Karpas-422 (cell line): ENCODE measurements at places on chromosomes 11 and 22.

- no peak for DNase-seq
Observed at GRCh38 chr22:32799496-32799895, 2.0 kb upstream of the TIMP3 start.

- no peak for DNase-seq
Observed at GRCh38 chr11:131063638-131064037, 147.4 kb upstream of the SNX19 start.

GRCh38 chr11:47620836-47621378, 21.5 kb downstream of the MTCH2 start:
- no peak for DNase-seq

DNA sequence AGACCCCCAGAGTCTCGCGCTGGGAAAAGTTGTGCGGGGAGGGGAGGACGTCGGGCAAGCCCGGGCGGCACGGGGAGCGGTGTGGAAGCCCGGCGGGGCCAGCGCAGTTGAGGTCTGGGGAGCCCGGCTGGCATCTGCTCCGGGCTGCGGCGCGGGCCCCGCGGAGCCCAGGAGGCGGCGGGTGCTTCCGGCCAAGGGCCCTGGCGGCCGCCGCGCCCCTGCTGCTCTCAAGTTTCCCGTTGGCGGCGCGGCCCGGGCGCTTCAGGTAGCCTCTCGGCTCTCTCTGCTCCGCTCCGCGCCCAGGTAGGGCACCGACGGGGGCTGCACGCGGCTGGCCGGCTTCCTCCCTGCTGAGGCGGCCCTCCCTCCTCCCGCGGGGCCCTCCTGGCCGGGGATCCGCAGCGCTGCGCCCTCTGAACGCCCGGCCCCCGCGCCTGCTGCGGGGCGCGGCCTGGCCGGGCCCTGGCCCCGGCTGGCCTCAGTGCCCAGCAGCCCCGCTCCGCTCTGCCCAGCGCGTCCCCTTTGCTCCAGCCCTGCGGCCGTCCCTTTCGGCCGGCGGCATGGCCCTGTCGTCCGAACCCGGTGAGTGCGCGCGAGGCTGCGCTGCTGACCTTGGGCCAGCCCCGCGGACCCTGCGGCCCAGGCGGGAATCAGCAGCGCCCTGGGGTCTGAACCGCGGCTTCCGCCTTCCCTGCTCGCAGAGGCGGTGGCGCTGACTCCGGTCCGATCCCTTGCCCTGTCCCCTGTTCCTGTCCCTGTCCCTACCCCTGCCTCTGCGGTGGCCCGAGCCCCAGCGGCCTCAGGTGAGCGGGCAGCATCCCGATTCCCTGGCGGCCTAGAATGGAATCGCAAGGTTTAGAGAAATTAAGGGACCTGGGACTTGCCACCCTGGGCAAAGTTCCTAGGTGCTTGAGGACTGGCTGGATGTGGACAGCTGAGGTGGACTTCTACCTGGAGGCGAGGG, 4.3 kb upstream of the AMPD3 start:
- DNase-seq: no peak

- DNase-seq: no peak
Observed at GRCh38 chr22:36682811-36683210, 20.7 kb downstream of the CACNG2 start.

DNA sequence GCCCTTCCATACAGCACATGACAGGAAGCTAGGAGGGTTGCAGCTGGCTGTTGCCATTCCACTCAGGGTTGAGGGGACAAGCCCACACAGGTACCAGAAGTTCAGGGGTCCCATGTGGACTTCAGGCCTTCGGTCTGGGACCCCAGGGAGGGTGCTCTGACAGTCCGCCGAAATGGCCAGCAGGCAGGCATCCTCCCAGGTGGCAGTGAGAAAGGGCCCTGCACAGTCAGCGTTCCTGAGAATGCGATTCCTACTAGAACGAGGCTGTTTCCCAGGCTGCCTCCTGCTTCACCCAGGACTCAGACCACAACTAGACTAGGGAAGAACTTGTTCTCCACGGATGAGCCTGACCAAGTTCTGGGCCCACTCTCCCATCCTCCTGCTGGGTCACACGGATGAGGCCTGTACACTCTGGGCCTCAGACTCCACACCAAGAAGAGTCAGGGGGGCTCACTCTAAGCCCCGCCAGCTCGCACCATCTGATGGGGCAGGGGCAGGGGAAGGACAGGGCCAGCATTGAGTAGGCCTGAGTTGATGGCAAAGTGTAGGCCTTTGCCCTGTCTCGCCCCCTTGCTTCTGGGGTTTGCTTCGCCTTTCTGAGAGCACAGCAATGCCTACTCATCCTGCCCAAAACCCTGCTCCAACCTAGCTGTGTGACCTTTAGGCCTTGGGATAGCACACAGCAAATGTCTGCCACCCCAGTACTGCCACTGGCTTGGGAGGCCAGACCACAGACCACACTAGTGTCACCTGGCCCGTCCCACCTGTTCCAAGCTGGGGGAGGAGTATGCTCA, 14.0 kb downstream of the KCNQ1OT1 start:
- DNase-seq: no peak

- DNase-seq: no peak
Observed at GRCh38 chr11:120564573-120565311, 53.2 kb downstream of the GRIK4 start.

DNA sequence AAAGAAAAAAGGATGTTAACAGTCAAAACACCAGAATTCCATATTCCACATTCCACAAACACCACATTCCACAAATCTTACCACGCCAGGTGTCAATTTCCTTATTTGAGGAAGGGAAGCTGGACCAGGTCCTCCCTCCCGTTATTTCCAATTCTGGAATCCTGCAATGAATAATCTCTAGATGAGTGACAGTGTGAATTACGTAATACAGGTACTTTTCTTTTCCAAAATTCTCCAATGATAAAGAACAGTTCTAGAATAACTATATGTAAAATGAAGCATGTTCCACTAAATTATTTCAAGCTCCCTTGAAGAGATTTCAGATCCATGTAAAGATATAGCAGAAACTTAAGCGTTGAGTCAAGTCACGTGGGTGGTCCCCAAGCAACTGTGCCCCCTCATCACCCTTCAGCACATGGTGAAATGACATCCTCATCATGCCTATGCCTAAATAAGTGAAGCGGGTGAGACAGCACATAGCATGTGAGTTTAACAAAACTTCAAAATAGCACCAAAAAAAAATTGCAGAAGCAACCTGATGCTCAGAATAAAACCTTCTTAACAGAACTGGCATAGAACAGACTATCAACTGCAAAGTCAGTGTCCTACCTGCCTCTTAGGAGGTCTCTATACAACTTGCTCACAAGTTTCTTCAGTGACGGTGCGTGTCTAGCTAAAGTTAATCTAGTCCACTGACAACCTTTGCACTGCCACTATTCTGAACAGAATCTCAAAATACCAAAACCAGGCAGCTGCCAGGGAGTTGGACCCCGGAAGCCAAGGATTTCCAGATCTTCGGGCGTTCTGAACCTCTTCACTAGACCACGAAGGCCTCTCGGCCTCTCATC, 876 bp downstream of the NFRKB start:
- peak; percentile 66 for DNase-seq

DNA sequence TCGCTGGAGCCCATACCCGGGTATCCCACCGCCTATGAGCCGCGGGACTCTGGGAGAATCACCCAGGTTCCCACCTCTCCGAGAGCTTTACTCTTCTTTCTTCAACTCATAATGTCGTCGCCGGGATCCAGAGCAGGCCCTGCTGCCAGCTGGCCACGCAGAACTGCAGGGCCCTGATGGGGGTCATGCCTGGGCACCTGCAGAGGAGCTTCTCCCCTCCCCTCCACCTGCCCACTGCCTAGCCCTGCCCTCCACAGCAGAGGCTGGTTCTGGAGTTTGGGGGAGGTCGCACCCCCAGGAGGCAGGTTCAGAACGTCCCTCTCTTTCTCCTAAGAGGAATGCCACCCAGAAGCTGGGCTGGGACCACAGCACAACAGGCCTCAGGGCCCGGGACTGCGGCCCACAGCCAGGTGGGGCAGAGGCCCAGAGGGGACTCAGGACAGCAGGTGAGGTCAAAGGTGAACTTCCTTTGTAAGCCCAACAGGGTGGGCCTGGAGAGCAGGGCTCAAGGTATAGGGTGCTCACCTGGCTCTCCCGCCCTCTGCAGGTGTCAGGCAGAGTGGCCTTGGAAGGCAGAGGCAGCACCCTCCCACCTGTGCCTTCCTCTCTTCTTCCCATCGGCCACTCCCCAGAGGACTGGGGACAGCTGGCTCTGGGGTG, 1.9 kb downstream of the SLC25A45 start:
- no peak for DNase-seq

- no peak for DNase-seq
Observed at GRCh38 chr11:4662876-4663275, 19.1 kb downstream of the OR51E1 start.

- no peak for DNase-seq
Observed at GRCh38 chr11:100738701-100739270, 51.7 kb downstream of the ARHGAP42 start.

GRCh38 chr11:130156108-130157022, 3.2 kb upstream of the ST14 start:
- no peak for DNase-seq
